ENCODE measurements at places on chromosomes 13 and 19.

DNA sequence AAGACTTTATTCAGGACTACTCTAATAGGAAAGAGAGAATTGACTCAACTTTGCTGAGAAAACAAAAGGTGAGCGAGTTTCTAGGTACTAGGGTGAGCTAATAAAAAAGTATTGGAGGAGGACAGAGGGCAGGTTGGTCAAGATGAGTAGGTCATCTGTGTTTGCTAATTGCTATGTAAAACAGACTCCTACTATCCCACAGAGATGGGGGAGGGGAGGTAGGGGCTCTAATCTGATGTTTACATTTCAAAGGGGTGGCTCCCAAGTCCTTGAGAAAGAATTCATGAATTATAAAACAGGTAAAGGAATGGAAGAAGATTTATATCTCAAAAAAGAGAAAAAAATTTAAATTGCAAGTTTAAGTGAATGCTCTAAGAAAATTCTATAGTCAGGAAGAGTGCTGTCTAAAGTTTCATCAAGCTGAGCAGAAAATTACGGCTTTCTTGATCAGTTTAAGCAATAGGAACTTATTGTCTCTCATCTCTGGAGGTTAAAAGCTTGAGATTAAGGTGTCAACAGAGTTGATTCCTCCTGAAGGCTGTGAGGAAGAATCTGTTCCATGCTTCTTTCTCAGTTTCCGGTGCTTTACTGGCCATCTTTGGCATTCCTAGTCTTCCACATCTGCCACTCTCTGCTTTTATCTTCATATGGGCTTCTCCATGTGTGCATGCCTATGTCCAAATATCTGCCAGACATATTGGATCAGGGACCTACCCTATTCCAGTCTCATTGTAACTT is 790.3 kb downstream of the SLITRK5 start:
- DNase-seq: no peak

- no peak for DNase-seq
Observed at GRCh38 chr13:106001443-106001842, 534.0 kb downstream of the EFNB2 start.

GRCh38 chr13:26785838-26786630 is 25.4 kb upstream of the GPR12 start:
- peak; percentile 38 for DNase-seq

DNA sequence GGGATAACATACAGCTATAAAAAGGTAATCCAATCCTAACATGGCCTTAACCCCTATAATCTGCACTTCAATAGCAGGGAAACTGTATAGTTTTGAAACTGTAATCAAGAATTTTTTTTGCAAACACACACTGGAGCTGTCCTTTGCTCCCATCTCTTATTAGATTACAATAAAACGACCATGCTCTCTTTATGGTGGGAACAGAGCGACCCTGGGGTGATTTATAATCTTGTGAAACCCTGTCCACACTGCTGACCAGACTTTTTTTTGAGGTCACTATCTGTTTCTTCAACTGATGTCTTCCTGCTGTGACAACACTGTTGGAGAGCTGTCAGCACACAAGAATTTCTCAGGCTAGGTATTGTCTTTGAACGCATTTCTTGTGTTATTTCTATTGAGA is 35.3 kb downstream of the DACH1 start:
- DNase-seq: no peak

- no peak for DNase-seq
Observed at GRCh38 chr13:99758460-99759162, 213.0 kb downstream of the ZIC5 start.

- no peak for DNase-seq
Observed at GRCh38 chr19:50713556-50714236, 5.9 kb downstream of the SHANK1 start.

- no peak for DNase-seq
Observed at GRCh38 chr19:30052122-30053075, 110.4 kb downstream of the URI1 start.

- DNase-seq: no peak
Observed at GRCh38 chr13:38121267-38121666, 228.4 kb upstream of the UFM1 start.

Measured in activated CD4-positive, alpha-beta T cell treated with anti-CD3 and anti-CD28 coated beads, Interleukin-2, amount 50 U/mL, for 16 hours (primary cell).